Neural crest cell (in vitro differentiated cells): ENCODE measurements at places on chromosomes 5 and 9. TPM values are rescaled to one million over a fixed set of nuclear protein-coding genes. Genes with fewer than 3 reads are reported as not detected.

Gene FBLL1
- total RNA-seq = 5.9 and 7.3 TPM in 2 replicates

Gene FIBCD1
- 0.23 and 0.45 TPM in 2 replicates for total RNA-seq

Gene SLCO4C1
- 3.9 TPM in 2 replicates for total RNA-seq

Gene NR2F1
- total RNA-seq = 411 and 426 TPM in 2 replicates

Gene GDF9
- 0.49 and 0.89 TPM in 2 replicates for total RNA-seq

Gene CCNJL
- total RNA-seq = 28.7 and 29.7 TPM in 2 replicates

Gene NPR3
- 6.8 and 8.5 TPM in 2 replicates for total RNA-seq

Gene PDGFRB
- 10.8 and 15.3 TPM in 2 replicates for total RNA-seq

Gene ANKRD34B
- total RNA-seq = 0.05 TPM in 1 of 2 replicates, not detected in the other

Gene PCDHGC4
- total RNA-seq = 14.8 and 15.9 TPM in 2 replicates

Gene FOXD4L6
- 0.30 and 0.48 TPM in 2 replicates for total RNA-seq

Gene PPIC
- 0.93 and 1.7 TPM in 2 replicates for total RNA-seq

Gene IQGAP2
- 12.7 and 14.2 TPM in 2 replicates for total RNA-seq

Gene PAEP
- total RNA-seq = not detected in 2 replicates

Gene MUSK
- total RNA-seq = not detected in 2 replicates

Gene ZNF454
- 0.26 TPM in 1 of 2 replicates, not detected in the other for total RNA-seq

Gene DDX4
- not detected in 2 replicates for total RNA-seq

Gene C9
- total RNA-seq = not detected in 2 replicates

Gene RETREG1
- 4.6 and 6.2 TPM in 2 replicates for total RNA-seq

Gene SLC27A6
- 0.09 TPM in 1 of 2 replicates, not detected in the other for total RNA-seq

Gene DNAI1
- total RNA-seq = 1.5 and 1.9 TPM in 2 replicates

Gene ENTPD8
- total RNA-seq = 0.12 and 0.14 TPM in 2 replicates

Gene FAM151B
- total RNA-seq = 1.9 and 2.0 TPM in 2 replicates

Gene SPINK6
- not detected in 2 replicates for total RNA-seq

Gene TNFSF8
- total RNA-seq = not detected in 2 replicates

Gene LCN9
- 0.30 and 0.66 TPM in 2 replicates for total RNA-seq

Gene ALDOB
- total RNA-seq = not detected in 2 replicates

Gene CD14
- 0.28 and 0.55 TPM in 2 replicates for total RNA-seq

Gene DEPDC1B
- total RNA-seq = 60.4 and 60.9 TPM in 2 replicates

Gene EXD3
- 15.1 and 17.6 TPM in 2 replicates for total RNA-seq

Gene SLC4A9
- not detected in 2 replicates for total RNA-seq

Gene FOXD4
- 0.36 and 0.77 TPM in 2 replicates for total RNA-seq

Gene GRM6
- not detected in 2 replicates for total RNA-seq

Gene FLT4
- total RNA-seq = 13.1 and 15.7 TPM in 2 replicates

Gene TLR4
- total RNA-seq = 1.3 and 2.2 TPM in 2 replicates

Gene TRAF2
- total RNA-seq = 30.1 and 34.4 TPM in 2 replicates

Gene ARID3C
- total RNA-seq = 0.68 TPM in 1 of 2 replicates, not detected in the other

Gene LHX3
- total RNA-seq = 0.07 TPM in 1 of 2 replicates, not detected in the other

Gene IL3
- not detected in 2 replicates for total RNA-seq

Gene DNM1
- 84.0 and 87.2 TPM in 2 replicates for total RNA-seq

Gene MLANA
- not detected in 2 replicates for total RNA-seq

Gene ADRA1B
- 0.19 and 0.32 TPM in 2 replicates for total RNA-seq

Gene PCDHA13
- 1.2 and 1.3 TPM in 2 replicates for total RNA-seq

Gene PCDHA9
- total RNA-seq = 1.4 TPM in 2 replicates

Gene UGT3A2
- total RNA-seq = 0.64 and 0.79 TPM in 2 replicates

Gene PCDHGB5
- 0.91 and 1.5 TPM in 2 replicates for total RNA-seq

Gene INSYN2B
- 0.27 and 0.35 TPM in 2 replicates for total RNA-seq

Gene PRR7
- total RNA-seq = 16.1 and 19.0 TPM in 2 replicates

Gene GFPT2
- total RNA-seq = 11.1 and 12.5 TPM in 2 replicates

Gene RNF180
- total RNA-seq = 5.0 and 7.3 TPM in 2 replicates

Gene ITGA1
- total RNA-seq = 2.2 and 3.0 TPM in 2 replicates

Gene RNF20
- total RNA-seq = 66.6 and 70.2 TPM in 2 replicates

Gene JAK2
- 5.0 and 5.7 TPM in 2 replicates for total RNA-seq

Gene TSSK1B
- total RNA-seq = 0.16 and 0.23 TPM in 2 replicates

Gene ADGRD2
- 0.44 TPM in 1 of 2 replicates, not detected in the other for total RNA-seq

Gene MROH2B
- not detected in 2 replicates for total RNA-seq

Gene SHOC1
- total RNA-seq = not detected in 2 replicates

Gene SPINK5
- total RNA-seq = 10.6 and 12.9 TPM in 2 replicates
